ENCODE measurements at places on chromosomes 3 and 15.

DNA sequence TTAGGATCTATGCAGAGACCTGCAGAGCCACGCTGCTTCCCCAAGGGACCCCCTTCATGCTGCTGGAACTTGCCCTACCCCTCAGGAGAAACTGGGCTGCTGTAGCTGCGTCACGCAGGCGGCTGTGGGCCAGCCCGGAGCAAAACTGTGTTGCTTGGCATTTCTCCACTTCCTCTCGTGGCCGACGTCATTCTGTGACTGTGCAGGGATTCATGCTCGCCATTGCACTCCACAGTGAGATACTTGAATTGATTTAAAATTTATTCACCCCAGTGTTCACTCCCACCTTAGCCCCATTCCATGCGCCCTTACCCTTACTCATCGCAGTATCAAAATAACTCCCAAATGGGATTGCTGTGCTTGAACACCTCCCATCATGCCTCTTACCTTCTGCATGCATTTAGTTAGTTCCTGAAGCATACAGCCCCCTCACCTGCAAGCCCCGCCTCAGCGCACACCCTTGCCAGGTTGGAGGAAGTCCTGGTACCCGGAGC is 45.7 kb downstream of the TMEM44 start:
- DNase-seq = no peak

DNA sequence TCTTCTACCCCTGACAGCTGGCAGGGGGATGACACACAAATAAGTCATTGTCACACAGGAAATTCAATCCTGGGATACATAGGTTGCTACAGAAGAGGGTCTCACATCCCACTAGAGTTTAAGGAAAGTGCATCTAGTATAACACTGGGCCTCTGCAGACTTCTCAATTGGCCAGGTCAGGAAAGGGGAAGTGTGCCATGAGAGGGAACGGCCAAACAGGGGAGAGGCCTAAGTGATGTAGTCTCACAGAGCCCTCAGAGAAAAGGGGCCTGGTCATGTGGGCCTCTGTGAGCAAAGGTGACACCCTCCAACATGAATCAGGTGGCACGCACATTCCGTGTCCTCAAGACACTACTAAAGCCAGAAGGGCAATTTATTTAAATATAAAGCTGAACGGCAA is 11.2 kb downstream of the ZXDC start:
- no peak for DNase-seq

DNA sequence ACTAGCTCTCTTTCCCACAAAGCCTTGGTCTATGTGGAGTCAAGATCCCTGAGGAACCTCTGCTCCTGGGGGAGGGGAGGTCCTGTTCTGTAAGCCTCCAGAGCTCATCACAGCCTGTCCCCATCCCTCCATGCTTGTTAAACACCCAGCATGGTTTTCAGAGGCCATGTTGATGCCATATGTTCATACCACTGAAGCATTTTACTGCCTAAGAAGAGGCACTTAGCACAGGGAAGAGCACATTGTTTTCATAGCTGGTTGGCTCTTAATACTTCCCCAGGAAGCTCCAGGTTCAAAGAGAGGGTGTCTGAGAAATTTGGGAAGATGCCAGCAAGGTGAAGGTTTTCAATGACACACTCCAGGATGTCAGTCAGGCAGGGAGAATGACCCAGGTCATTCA is 25.6 kb downstream of the CPNE4 start:
- DNase-seq = no peak

DNA sequence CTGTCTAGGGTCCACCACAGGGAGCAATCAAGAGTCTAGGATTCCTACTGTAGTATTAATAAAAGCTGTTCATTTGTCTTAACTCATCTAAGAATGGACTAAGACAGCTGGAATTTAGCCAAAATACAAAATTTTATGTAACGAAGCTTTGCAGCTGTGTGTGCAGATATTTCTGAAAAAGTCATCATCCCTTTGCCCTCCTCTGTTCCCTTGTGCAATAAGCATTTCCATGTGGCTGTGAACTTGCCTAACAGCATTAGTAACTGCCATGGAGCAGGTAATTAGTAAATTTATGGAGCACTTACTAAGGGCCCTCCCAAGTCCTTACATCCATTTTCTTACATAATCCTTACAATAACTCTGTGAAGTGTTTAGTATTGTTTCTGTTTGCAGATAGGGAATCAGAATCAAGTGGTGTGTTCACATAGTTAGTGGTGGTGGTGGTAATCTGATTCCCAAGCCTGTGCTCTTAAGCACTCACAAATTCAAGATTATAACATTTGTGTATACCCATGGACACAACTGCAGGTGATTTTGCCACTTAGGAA is 114.5 kb downstream of the RARB start:
- no peak for DNase-seq

GRCh38 chr15:79956354-79956939 is 14.5 kb downstream of the BCL2A1 start:
- DNase-seq = no peak

DNA sequence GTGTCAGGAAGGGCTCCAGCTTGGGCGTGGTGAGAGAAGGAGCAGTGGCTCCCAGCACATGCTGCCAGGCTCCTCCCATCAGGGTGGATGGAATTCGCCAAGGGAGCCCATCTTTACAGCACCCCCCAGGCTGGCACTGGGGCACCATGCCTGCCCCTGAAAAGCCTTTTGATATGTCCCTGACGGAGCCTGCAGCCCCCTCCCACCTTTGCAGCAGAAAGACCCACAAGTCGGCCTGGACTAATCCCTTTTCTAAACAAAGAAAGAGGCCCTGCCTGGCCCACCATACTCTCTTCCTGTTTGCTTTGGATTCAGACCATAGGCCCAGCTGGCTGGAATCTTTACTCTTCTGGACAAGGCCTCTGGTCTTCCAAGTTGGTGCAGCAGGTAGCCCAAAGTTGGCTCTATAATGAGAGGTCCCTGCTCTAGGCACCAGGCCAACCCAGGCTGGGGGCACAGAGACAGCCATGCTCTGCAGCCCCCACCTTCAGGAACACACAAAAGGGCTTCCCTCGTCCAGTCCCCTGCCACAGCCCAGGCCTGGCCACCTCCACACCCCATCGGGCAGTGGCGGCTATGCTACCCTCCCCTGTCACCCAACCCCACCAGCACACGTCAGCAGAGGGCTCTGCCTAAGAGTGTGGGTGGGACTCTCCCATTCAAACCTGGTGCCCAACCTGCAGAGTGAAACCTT is 5.4 kb downstream of the ANPEP start:
- no peak for DNase-seq

- DNase-seq = no peak
Measured at GRCh38 chr15:29528276-29528675, 258.7 kb upstream of the NSMCE3 start.

DNA sequence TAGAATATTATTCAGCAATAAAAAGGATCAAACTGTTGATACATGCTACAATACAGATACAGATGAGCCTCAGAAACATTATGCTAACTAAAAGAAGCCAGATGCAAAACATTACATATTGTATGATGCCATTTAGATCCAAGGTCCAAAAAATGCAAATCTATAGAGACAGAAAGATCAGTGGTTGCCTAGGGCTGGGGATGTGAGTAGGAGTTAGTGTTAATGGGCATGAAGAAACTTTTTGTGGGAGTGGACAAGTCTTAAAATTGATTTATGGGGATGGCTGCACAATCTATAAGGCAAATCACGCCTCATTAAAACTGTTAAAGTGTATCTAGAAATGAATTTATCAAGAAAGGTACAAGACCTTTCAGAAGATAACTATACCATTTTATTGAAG is 45.0 kb downstream of the EHHADH start:
- DNase-seq = no peak

- no peak for DNase-seq
Measured at GRCh38 chr15:25737218-25737643, 125.9 kb downstream of the ATP10A start.

- no peak for DNase-seq
Measured at GRCh38 chr3:196514913-196515621, at the start of gene SMCO1. SMCO1 (minus strand) TSS chr3:196515346; CDS start chr3:196515209, 137 bp downstream.

DNA sequence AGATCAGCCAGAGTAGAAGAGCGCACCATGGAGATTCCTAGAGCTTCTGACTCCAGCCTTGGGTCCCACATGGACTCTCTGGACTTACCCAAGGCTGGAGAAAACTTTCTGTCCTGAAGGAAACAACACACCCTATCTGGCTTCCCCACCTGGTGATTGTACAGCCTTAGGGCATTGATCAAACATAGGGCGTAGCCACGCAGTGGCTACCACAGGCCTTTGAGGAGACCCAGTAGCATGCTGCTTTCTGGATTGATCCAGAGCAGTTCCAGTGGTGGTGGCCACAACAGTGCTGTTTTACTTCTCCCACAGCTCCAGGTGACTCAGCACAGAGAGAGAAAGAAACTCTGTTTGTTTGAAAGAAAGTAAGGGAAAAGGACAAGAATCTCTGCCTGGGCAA is 23.5 kb downstream of the PYDC2 start:
- DNase-seq = no peak

GRCh38 chr15:59543721-59544547 is 67.6 kb upstream of the GCNT3 start:
- peak; percentile 22 for DNase-seq

DNA sequence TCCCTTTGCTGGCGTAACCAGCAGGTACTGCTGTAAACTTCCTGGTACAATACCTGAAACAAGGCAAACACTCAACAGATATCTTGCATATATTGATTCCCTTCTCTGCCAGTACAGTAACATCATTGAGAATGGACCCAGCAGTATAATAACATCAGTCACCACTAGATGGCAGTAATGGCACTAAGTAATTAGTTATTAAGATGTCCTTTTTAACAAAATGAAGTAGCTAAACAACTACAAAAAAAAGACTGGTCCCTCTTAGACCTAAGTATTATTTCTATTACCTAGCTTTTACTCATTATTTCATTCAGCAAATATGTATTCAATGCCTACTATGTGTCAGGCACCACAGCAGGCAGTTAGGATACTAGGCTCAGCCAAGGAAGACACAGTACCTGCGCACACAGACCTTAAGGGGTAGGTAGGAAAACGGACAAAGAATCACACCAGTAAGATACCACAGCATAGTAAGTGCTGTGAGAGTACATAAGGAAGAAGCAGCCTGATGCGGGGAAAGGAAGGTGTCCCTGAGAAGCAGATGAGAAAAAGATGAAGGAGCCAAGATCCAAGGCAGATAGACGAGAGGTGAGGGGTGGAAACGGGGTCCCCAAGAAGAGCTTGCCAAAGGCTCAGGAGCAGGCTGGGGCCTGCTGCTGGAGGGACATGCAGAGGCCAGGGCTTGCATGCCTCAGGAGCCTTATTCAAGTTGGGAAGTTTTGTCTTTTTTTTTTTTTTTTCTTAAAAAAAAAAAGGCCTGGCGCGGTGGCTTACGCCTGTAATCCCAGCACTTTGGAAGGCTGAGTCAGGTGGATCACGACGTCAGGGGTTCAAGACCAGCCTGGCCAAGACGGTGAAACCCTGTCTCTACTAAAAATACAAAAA is 102.7 kb upstream of the CHD2 start:
- DNase-seq = peak; percentile 33

- no peak for DNase-seq
Measured at GRCh38 chr15:90947577-90948357, 6.9 kb upstream of the RCCD1 start.

DNA sequence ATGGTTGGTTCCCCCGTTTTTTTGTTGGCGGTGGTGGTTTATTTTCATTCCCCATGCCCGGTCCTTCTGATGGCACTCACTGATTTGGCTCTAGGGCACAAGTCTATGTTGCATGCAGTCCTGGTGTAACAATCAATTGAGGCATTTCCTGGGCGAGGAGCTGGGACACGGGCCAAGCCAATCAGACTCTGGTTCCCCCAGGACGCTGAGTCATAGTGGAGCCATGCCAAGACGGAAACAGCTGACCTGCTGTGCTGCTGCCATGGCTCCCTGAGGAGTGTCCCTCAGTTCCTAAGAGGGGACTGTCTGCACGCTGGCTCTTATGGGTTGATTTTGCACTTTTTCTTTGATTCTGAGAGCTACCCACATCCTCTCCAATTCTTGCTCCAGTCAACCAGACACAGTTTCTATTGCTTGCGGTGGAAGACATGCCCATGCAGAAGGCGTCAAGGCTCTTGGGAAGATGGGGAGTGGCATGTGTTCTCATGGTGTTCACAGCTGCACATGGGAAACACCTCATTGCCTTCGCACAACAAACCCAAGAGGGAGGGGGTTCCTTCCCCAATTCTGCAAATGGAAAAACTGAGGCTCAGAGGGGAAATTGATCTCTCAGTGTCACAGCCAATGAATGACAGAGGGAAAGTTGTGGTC is 28.3 kb upstream of the ALDH1L1 start:
- no peak for DNase-seq

DNA sequence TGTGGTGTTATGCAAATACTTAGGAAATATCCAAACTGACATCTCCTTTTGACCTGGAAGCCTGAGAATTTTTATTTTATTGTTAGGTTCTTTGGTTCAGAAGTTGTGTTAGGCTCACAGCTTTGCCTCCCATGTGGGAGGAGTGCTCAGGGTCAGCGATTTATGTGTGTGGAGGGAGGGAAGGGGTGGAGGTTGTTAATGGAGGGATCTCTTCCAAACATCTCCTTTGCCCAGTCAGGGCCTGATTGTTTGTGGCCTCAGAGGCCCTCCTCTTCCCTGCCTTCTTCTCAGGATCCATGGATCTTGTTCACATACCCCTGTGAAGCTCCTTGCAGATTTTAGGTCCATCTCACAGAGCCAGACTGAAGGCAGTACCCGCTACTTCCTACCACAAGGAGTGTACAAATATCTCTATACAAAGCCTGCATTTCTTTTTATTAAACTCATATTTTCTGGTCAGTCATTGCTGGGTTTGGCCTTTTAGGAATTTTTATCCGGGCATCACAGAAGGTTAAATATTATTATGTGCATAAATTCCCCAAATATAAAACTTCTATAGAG is 40.3 kb downstream of the BBX start:
- no peak for DNase-seq

GRCh38 chr15:35179739-35180138 is 94.6 kb upstream of the NANOGP8 start:
- DNase-seq = no peak

- DNase-seq = no peak
Measured at GRCh38 chr3:178551916-178552321, 15.7 kb downstream of the KCNMB2 start.

- no peak for DNase-seq
Measured at GRCh38 chr3:46942481-46943236, 33.9 kb downstream of the CCDC12 start.

DNA sequence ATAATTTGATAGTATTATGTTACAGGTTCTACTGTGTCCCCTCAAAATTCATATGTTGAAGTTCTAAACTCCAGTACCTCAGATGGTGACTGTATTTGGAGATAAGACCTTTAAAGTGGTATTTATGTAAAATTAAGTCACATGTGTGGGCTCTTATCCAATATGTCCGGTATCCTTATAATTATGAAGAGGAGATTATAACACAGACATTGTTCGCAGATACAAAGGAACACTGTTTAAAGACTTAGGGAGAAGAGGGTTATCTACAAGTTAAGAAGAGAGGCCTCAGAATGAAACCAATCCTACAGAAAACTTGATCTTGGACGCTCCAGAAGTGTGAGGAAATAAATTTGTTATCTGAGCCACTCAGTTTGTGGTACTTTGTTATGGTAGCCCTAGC is 50.9 kb downstream of the DPH6 start:
- DNase-seq = no peak

DNA sequence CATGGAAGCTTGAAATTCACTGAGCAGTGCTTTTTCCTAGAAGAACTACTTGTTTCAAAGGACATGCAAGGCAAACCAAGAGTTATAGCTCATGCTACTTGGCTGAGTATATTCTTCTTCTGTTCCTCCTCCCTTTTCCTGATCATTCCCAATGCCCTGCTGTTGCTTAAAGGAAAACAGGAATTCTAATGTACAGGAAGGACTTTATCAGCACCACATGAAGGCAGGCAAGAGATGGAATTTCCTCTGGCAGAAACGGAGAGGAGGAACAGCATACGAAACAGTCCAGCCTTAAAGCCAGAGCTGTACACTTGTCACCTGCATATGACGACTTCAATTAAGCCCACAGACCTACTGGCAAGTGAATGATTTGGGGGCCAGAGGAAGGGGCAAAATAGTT is 15.7 kb downstream of the MEIS2 start:
- DNase-seq = no peak

All from GDM1 (cell line).